ENCODE measurements at places on chromosomes 5 and 9. TPM values are rescaled to one million over a fixed set of nuclear protein-coding genes. Genes with fewer than 3 reads are reported as not detected.

Gene SPINK4
- not detected for polyA plus RNA-seq

Gene FLT4
- polyA plus RNA-seq, result 0.93 TPM

Gene TMEM215
- not detected for polyA plus RNA-seq

DNA sequence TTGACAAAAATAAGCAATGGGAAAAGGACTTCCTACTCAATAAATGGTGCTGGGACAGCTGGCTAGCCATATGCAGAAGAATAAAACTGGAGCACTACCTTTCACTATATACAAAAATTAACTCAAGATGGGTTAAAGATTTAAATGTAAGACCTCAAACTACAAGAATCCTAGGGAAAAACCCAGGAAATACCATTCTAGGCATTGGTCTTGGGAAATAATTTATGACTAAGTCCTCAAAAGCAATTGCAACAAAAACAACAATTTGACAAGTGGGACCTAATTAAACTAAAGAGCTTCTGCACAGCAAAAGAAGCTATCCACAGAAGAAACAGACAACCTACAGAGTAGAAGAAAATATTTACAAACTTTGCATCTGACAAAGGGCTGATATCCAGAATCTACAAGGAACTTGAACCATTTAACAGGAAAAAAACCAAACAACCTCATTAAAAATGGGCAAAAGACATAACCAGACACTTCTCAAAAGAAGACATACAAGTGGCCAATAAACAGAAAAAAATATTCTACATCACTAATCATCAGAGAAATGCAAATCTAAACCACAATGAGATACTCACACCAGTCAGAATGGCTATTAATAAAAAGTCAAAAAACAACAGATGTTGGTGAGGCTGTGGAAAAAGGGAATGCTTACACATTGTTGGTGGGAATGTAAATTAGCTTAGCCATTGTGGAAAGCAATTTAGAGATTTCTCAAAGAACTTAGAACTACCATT lies 75.2 kb upstream of the CPEB4 start:
- no peaks in the 10 kb centered on the region for H3K27me3 ChIP-seq
- no peaks in the 10 kb centered on the region for H3K4me1 ChIP-seq
- no peaks in the 10 kb centered on the region for H3K36me3 ChIP-seq
- no peak for DNase-seq

- H3K4me3 ChIP-seq, result no peak overlapping the region
- H3K36me3 ChIP-seq, result no peaks in the 10 kb centered on the region
- H3K27ac ChIP-seq, result no peak overlapping the region
- DNase-seq, result no peak
- H3K27me3 ChIP-seq, result no peaks in the 10 kb centered on the region
Observed at GRCh38 chr5:9057406-9058000, 488.4 kb downstream of the SEMA5A start.

DNA sequence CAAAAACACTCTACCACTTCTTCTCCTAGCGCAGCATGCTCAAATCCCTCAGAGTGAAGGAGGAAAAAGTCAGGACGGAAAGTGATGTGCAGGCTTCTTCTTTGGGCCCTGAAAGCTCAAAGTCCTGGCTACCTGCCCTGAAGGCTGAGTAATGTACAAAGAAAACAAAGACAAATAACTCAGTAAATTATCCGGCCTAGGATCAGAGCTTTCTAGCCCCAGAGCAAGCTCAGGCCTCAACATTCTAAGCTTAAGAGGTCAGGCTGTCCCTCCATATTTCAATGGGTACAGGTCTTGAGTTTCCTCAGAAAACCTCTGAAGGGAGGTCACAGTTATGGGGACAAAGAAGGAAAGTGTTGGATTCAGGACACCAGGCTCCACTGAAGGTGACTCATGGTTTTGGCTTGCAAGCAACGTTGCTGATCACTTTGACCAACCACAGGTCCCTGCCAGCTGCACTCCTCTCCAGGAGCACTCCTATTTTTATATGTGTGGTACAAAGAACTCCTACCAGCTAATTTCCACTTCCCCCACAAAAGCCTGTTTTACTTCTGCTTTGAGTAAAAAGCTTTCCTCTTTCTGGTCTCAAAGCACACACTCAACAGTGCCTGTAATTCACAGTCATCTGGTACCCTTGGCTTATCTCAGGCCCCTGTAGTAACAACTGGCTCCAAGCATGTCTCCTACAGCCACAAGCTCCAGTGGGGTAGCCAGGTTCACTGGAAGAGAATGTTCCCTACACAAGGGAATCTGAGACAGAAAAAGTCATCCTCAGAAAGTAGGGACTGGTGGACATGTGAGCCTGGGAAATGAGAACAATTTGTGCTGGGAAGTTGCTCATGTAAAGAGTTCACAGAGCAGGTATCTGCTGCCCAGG lies 115.7 kb downstream of the UGCG start:
- H3K27ac ChIP-seq, result peak overlapping the region; percentile 81
- peak; percentile 75 for DNase-seq
- H3K4me1 ChIP-seq, result peaks cover 35% of the 10 kb centered on the region
- H3K36me3 ChIP-seq, result no peaks in the 10 kb centered on the region
- no peak overlapping the region for H3K4me3 ChIP-seq
- no peaks in the 10 kb centered on the region for H3K27me3 ChIP-seq

- peak; percentile 44 for DNase-seq
- no peak overlapping the region for H3K27ac ChIP-seq
- no peaks in the 10 kb centered on the region for H3K27me3 ChIP-seq
- no peaks in the 10 kb centered on the region for H3K36me3 ChIP-seq
- peaks cover 24% of the 10 kb centered on the region for H3K4me1 ChIP-seq
- H3K4me3 ChIP-seq, result no peak overlapping the region
Observed at GRCh38 chr5:16812911-16813310, 123.2 kb downstream of the MYO10 start.

- no peak for DNase-seq
- H3K36me3 ChIP-seq, result no peaks in the 10 kb centered on the region
- no peaks in the 10 kb centered on the region for H3K27me3 ChIP-seq
- no peak overlapping the region for H3K27ac ChIP-seq
- H3K4me3 ChIP-seq, result no peak overlapping the region
- H3K4me1 ChIP-seq, result no peaks in the 10 kb centered on the region
Observed at GRCh38 chr5:125700380-125700861, 722.8 kb upstream of the GRAMD2B start.
